ENCODE measurements at places on chromosomes 12 and 14.

DNA sequence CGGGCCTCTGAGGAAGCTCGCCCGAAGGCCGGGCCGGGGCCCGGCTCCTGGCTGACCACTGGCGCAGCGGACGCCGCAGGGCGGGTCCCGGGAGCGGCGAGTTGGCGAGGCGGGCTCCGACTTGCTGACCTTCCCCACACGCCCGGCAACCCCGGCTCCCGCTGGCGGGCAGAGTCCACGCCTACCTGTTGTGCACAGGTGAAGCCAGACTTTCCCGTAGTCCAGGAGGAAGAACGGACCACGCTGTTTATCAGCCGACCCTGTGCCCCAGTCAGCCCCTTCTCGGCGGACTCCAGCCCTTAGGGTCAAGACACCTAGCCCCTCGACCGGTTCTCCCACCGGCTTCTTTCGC is 407 bp downstream of the HEATR5A start:
- no peaks in the 10 kb centered on the region for H3K36me3 ChIP-seq
- H3K4me3 ChIP-seq, result peak overlapping the region; percentile 97
- peaks cover 12% of the 10 kb centered on the region for H3K4me1 ChIP-seq
- peak overlapping the region; percentile 93 for H3K27ac ChIP-seq
- DNase-seq, result peak; percentile 73

GRCh38 chr12:52073531-52074381 is 4.0 kb downstream of the ATG101 start:
- DNase-seq, result peak; percentile 74
- no peak overlapping the region for H3K27ac ChIP-seq
- peaks cover 64% of the 10 kb centered on the region for H3K36me3 ChIP-seq
- H3K4me3 ChIP-seq, result no peak overlapping the region
- peaks cover 41% of the 10 kb centered on the region for H3K4me1 ChIP-seq

DNA sequence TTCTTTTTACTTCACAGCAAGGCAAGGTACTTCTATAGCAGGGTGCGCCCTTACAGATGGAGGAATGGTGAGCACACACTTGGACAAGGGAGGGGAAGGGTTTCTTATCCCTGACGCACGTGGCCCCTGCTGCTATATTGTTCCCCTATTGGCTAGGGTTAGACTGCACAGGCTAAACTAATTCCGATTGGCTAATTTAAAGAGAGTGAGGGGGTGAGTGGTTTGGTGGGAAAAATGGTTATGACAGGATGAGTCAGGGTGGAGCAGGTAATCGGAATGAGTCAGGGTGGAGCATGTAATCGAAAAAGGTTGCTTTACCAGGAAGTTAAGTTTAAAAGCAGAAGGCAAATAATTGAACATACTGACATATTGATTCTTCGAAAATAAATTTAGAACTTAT is 23.7 kb upstream of the RAB21 start:
- DNase-seq, result no peak
- H3K27ac ChIP-seq, result no peak overlapping the region

DNA sequence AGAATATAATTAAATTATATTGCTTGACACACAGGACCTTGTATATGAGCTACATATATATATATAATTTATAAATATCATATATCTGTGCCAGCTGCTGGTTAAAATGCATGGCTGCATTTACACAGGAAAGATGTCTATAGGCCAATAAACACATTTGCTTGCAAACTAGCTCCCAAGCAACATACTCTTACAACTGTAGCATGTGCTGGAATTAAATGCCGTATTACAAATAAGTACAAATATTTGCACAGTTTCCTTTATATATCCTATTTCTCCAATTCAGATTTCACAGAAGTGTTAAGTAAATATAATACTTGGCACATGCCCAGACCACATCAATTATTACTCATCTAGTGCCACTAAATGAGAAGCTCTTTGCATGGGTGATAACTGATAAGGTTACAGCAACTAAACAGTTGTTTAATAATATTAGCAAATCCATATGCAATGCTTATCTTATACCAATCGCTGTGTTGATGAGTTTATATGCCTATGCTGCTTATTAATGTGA is 66.7 kb upstream of the E2F7 start:
- no peaks in the 10 kb centered on the region for H3K36me3 ChIP-seq
- no peak overlapping the region for H3K27ac ChIP-seq
- H3K4me1 ChIP-seq, result no peaks in the 10 kb centered on the region
- DNase-seq, result no peak

DNA sequence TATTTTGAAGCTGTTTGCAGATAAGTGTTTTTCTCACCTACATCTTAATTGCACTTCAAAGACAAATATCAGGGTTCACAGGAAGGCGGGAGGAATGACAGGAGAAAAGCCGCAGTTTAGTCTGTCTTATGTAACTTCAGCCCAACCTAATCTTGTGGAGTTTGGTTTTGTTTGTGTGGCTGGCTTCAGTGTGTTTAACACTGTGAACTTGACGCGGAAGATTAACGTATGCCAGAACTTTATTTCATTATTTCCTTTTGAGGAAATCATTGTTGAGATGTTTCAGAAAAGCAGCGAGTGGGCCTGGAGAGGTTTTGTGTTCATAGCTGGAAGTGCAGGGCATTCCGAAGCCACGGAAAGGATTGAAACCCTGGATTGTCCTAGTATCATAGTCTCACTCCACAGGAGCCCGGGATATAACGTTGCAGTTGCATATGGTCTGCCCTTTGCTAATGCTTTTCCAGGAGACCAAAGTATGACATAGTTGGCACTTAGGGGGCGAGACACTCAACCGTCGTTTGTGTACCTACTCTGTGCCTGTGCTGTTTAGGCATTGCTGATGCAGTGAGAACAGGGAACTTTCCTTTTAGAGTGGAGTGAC is 2.0 kb downstream of the PELI2 start:
- H3K27ac ChIP-seq, result peak overlapping the region; percentile 80
- H3K36me3 ChIP-seq, result no peaks in the 10 kb centered on the region
- DNase-seq, result no peak

- no peak overlapping the region for H3K4me3 ChIP-seq
- no peaks in the 10 kb centered on the region for H3K4me1 ChIP-seq
- H3K27me3 ChIP-seq, result no peaks in the 10 kb centered on the region
- H3K27ac ChIP-seq, result no peak overlapping the region
- DNase-seq, result no peak
Measured at GRCh38 chr12:19456176-19456575, 16.9 kb downstream of the AEBP2 start.

DNA sequence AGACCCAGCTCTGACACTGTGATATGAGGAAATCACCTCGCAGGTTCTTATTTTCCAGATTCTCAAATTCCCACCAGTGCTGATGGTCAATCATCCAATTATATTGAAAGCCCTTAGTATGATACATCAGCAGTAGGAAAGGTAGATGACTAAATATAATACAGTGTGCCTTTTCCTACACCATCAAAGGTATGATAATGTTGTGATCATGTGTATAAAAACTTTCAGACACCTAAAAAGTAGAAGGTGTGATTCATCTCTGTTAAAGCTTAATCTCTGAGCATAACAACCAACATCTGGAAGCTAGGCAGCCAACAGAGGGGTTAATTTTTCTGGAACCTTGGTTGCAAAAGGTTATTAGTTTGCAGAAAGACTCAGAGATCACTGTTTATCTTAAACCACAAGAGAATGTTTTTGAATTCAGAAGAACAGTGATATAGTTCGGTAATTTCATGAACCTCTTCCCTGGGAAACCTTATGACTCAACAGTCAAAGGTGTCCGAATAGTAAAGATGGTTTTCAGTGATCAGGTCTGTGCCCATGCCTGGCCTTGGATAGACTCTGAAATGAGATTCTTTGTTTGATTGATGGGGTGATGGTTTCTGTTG is 122.5 kb downstream of the ETV6 start:
- H3K36me3 ChIP-seq, result peaks cover 5% of the 10 kb centered on the region
- H3K27ac ChIP-seq, result peak overlapping the region; percentile 21
- H3K4me3 ChIP-seq, result no peak overlapping the region

GRCh38 chr12:112103758-112104503 is 4.7 kb downstream of the NAA25 start:
- H3K27ac ChIP-seq, result no peak overlapping the region
- H3K27me3 ChIP-seq, result no peaks in the 10 kb centered on the region
- peaks cover 43% of the 10 kb centered on the region for H3K4me1 ChIP-seq
- no peak overlapping the region for H3K4me3 ChIP-seq
- no peaks in the 10 kb centered on the region for H3K36me3 ChIP-seq
- no peak for DNase-seq

DNA sequence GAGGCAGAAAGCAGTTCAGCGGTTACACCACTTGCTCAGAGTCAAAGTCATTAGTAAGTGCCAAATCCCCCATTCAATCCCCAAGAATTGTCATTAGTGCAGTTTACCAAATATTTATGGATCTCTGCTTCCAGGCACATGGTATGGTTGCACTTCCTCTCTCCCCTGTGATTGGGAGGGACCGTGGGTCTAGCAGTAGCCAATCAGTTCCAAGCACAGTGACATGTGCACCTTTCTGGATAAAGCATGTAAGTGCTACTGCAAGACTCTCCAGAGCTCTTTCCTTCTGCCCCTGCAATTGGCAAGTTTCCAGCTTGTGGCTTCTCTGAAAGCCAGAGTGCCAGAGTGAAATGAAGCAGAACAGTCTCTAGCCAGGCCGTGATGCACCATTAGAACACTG is 85.3 kb upstream of the FLRT2 start:
- H3K4me3 ChIP-seq, result no peak overlapping the region
- DNase-seq, result no peak
- no peaks in the 10 kb centered on the region for H3K4me1 ChIP-seq
- H3K27me3 ChIP-seq, result no peaks in the 10 kb centered on the region

GRCh38 chr14:35818346-35819115 is 7.6 kb upstream of the BRMS1L start:
- no peak overlapping the region for H3K4me3 ChIP-seq
- no peaks in the 10 kb centered on the region for H3K36me3 ChIP-seq
- H3K27me3 ChIP-seq, result no peaks in the 10 kb centered on the region
- no peak overlapping the region for H3K27ac ChIP-seq

GRCh38 chr14:97641827-97642226 is 844.6 kb downstream of the VRK1 start:
- no peak for DNase-seq
- H3K4me1 ChIP-seq, result no peaks in the 10 kb centered on the region
- H3K36me3 ChIP-seq, result no peaks in the 10 kb centered on the region
- peaks cover 6% of the 10 kb centered on the region for H3K27me3 ChIP-seq
- no peak overlapping the region for H3K27ac ChIP-seq

DNA sequence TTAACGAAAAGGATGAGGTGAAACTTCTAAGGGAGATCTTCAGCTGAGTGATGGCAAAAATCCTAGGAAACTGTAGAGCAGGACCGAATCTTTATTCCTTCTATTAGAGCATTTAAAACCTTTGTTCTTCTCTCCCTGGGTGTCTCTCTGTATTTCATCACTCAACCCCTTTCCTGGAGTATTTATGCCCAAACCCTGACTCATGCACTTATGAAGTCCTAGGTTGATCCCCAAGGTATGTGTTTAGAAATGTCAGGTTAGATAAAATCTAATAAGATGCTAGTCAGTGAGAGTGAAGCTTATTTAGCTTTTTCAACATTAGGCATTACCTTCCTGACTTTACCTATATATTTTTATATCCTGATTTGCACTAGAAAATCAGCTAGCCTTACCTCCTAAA is 239.8 kb upstream of the NPAS3 start:
- H3K27me3 ChIP-seq, result no peaks in the 10 kb centered on the region
- H3K27ac ChIP-seq, result no peak overlapping the region
- peaks cover 21% of the 10 kb centered on the region for H3K4me1 ChIP-seq
- H3K4me3 ChIP-seq, result no peak overlapping the region
- no peak for DNase-seq

- no peaks in the 10 kb centered on the region for H3K27me3 ChIP-seq
- no peaks in the 10 kb centered on the region for H3K4me1 ChIP-seq
- no peak overlapping the region for H3K4me3 ChIP-seq
Measured at GRCh38 chr14:49962621-49963020, 69.7 kb downstream of the ARF6 start.

DNA sequence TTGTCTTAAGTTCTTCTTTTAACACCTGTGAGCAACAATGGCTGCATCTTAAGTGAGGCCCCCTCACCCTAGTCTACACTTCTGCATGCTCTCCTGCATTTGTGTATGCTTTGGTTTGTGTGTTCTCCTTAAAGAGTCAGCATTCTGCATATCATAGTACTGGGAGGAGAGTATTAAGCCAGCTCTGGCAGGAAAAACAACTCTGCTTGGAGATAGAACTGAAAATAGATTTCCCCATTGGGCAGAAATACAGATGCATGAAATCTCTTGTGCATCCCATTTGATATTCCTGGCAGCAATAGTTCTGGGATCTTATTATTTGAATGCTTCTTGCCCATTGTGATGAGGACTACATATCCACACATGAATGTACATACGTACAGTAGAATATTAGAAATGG is 70.6 kb upstream of the PRICKLE1 start:
- no peak for DNase-seq
- H3K4me1 ChIP-seq, result no peaks in the 10 kb centered on the region
- H3K36me3 ChIP-seq, result no peaks in the 10 kb centered on the region
- no peak overlapping the region for H3K27ac ChIP-seq
- no peaks in the 10 kb centered on the region for H3K27me3 ChIP-seq

- H3K4me1 ChIP-seq, result no peaks in the 10 kb centered on the region
- no peak for DNase-seq
- no peaks in the 10 kb centered on the region for H3K36me3 ChIP-seq
Measured at GRCh38 chr14:80981156-80981555, 25.7 kb downstream of the TSHR start.

DNA sequence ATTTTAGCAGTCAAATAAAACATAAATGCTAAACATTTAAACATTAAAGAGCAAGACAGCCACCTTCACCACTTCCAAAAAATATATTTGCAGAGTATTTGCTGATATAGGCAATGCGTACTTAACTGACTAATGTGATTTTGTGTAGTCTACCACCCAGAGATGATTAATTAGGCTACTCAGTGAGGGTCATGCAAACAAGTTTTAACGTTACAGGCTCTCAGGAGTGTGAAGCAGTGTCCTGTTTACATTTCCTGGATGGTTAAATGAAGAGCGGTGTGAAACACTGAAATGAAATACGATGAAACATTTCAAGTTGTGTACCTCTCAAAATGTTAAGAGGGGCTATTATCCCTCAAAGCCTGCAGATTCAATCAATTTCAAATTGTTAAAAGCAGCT is 165.8 kb upstream of the LRIG3 start:
- no peak overlapping the region for H3K4me3 ChIP-seq
- H3K27ac ChIP-seq, result no peak overlapping the region

GRCh38 chr12:122999986-123000420 is 19.5 kb downstream of the ARL6IP4 start:
- no peak overlapping the region for H3K27ac ChIP-seq
- no peaks in the 10 kb centered on the region for H3K27me3 ChIP-seq
- peaks cover 59% of the 10 kb centered on the region for H3K36me3 ChIP-seq
- DNase-seq, result no peak
- H3K4me1 ChIP-seq, result peaks cover 4% of the 10 kb centered on the region

- no peaks in the 10 kb centered on the region for H3K36me3 ChIP-seq
- no peaks in the 10 kb centered on the region for H3K27me3 ChIP-seq
- no peak for DNase-seq
- no peak overlapping the region for H3K27ac ChIP-seq
Measured at GRCh38 chr14:58118097-58118815, 33.8 kb downstream of the ARMH4 start.

Measured in heart left ventricle (tissue), 16 donors.